ENCODE measurements at places on chromosomes 11 and 22. TPM values are rescaled to one million over a fixed set of nuclear protein-coding genes. Genes with fewer than 3 reads are reported as not detected.

DNA sequence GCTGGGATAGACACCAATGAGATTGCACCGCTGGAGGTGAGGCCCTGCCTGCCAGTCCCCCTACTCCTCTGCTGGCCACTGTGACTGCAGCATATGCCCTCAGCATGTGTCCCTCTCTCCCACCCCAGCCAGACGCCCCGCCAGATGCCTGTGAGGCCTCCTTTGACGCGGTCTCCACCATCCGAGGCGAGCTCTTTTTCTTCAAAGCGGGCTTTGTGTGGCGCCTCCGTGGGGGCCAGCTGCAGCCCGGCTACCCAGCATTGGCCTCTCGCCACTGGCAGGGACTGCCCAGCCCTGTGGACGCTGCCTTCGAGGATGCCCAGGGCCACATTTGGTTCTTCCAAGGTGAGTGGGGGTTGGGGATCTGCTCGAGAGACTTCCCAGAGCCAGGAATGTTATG lies 5.7 kb upstream of the SMARCB1 start:
- no peak for DNase-seq

DNA sequence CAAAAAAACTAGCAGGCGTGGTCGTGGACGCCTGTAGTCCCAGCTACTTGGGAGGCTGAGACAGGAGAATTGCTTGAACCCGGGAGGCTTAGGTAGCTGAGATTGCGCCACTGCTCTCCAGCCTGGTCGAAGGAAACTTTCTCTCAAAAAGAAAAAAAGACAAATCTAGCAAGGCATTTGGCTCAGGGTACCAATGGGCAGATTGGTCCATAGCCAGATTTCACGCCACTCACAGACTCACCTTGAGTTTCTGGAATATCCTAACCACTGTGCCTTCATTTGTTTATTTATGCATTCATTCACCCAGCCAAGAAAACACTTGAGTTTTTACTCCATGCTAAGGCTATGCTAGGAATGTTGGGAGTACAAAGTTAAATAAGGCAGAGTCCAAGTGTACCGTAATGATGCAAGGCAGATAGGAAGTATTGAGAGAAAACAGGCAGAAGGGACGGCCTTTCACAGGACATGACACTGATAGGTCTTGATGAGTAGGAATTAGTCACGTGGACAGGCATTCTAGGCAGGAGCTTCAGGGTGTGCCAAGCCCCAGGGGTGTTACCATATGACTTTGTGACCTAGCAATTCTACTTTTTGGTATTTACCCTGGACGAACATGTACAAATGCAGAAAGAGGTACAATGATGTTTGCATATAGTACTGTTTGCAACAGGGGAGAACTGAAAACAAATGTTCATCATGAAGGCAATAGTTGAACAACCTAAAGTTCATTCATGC lies 3.0 kb upstream of the PACSIN3 start:
- DNase-seq: no peak

- DNase-seq: no peak
Measured at GRCh38 chr22:35587447-35587870, 29.7 kb downstream of the MB start.

The LMNTD2 gene
- 5.1 TPM for total RNA-seq

GRCh38 chr11:115922876-115923275 lies 418.7 kb upstream of the CADM1 start:
- DNase-seq: no peak

DNA sequence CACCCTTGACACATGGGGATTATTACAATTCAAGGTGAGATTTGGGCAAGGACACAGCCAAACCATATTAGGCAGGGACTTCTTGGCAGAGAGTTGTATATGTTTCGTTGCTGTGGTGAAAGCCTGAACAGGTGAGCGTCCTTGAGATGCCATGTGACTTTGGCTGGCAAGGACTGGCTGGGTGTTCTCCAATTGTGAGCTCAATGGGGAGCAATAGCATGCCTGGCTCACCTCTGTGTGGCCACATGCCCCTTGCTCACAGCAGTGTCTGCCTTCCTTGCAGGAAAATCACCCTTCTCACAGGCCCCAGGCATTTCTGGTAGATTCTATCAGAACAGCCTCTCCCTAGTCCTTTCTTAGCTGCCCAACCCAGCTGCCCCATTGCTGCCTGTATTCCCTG lies 105.5 kb downstream of the PARVA start:
- no peak for DNase-seq

The ASPHD2 gene
- 4.3 TPM for total RNA-seq

GRCh38 chr11:34343153-34343552 lies 14.7 kb downstream of the ABTB2 start:
- DNase-seq: no peak

- no peak for DNase-seq
Measured at GRCh38 chr11:5345831-5346230, 2.5 kb upstream of the OR51B5 start.

GRCh38 chr11:17718510-17718962 lies 835 bp upstream of the MYOD1 start:
- no peak for DNase-seq

The CCDC188 gene
- total RNA-seq: 0.44 TPM

DNA sequence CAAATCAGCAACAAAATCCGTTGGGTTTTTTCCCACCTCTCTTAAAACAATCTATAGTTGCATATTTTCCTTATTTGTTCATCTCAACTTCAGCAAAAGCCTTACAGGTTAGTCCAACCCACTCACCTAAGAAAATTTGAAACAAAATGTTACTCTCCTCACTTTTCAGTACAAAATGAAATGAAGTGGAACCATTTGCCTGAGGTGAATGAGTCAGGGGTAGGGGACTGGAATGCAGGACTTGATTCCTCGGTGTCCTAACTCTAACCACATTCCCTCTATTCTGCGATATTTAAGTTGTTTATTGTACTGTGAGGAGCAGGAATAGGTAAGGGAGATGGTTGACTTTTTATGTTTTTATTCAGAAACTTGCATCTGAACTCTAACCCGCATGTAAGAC lies 16.4 kb downstream of the ATP5MG start:
- DNase-seq: no peak

DNA sequence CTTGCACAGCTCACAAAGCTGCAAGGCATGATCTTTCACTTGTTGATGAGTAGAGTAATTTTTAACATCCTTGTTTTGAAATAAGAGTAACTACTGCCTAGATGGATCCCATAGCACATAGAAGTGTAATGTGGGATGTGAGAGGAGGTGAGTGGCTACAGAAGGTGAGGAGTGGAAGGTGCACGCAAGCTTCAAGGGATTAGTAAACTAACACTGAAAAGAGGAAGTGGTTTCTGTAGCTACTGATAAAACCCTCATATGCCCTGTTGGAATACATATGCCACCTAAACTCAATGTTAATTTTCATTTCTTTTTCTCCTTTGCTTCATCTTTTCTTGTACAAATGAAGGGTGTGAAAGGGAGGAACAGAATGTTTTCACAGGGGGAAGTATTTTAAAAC lies 22.0 kb upstream of the CTSC start:
- DNase-seq: no peak

- DNase-seq: no peak
Measured at GRCh38 chr11:123374622-123374968, 55.5 kb upstream of the GRAMD1B start.

DNA sequence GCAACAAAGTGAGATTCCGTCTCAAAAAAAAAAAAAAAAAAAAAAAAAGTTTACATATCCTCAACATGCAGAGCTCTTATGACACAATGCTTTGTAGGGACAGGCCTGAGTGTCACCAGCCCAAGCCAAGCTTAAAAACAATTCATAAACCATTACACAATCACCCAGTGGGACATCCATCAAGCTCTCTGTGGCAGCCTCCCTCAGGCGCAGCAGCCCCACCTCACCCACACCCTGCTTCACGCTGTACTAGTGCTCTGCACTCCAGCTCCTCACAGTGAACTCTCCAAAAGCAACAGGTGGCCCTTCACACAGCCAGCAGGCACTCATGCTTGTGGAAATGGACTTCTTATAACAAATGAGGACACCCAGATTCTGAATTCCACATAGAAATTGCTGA lies 3.5 kb upstream of the FOXRED2 start:
- DNase-seq: no peak

DNA sequence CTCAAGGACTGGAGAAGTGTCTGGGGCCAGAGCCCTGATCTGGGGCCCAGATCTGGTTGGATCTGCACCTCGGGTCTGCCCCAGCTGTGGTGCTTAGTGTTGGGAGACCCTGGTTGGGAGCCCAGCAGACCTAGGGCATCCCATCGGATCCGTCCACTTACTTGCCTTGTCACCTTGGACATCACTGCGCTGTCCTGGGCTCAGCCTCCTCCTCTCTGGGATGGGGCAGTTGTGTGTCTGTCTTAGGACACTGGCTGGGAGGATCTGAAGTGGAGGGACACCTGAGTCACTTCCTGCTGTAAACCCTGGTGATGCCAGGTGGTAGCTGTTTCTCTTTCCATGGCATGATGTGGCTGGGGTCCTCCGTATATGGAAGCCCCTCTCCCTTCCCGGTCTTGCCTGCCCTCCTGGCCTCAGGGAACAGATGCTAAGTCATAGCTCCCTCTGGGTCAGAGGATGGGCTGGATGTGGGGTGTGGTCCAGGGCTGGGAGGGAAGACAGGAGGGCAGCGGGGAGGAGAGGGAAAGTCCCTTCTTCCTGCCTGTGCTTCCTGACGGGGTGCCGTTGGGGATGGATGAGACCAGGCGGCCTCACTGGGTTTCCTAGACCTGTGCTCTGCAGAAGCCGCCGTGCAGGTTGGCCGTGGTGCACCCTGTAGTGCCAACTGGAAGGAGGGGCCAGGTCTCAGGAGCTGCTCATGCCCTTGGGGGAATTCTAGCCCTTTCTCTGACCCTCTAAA lies 12.1 kb upstream of the OMP start:
- no peak for DNase-seq

DNA sequence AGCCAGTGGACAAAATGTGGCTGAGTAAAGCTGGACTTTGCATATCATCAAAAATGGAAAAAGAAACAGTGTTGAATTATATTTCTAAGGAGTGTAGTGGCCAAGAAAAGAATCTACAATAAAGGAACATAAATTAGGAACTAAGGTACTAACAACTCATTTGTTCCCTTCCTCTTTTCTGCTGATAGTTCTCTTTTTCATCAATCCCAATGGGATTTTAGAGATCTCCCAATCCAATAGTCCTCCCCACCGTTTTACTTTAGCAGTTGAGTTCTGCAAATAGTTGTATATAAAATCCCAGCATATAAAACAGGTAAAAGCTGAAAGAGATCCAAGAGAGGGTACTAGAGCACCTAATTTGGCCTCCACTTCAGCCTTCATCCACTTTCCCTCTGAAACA lies 2.0 kb downstream of the PRCP start:
- no peak for DNase-seq
